ENCODE measurements at places on chromosomes 6 and 20.
A peak's percentile ranks its signal among the peaks of the same experiment; 100 is the strongest.

DNA sequence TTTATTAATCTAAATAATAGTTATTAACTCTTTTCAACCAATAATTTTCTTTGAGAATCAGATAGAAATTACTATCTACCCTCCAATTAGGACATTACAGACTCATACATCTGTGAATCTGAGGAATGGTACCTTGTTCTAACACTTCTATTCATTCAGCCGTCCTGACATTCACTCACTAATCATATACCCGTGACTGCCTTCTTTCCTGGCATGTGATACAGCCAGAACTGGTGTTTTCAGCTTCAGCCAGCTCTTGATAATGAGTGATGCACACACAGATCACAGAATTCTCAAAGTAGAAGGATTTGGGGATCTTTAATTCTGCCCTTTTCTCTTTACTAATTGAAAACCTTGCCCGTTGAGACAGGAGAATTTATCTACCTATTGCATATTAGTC, 499.9 kb downstream of the UTRN start:
- no peak for DNase-seq

GRCh38 chr6:38117281-38117680, 297.8 kb downstream of the ZFAND3 start:
- peak; percentile 24 for DNase-seq

DNA sequence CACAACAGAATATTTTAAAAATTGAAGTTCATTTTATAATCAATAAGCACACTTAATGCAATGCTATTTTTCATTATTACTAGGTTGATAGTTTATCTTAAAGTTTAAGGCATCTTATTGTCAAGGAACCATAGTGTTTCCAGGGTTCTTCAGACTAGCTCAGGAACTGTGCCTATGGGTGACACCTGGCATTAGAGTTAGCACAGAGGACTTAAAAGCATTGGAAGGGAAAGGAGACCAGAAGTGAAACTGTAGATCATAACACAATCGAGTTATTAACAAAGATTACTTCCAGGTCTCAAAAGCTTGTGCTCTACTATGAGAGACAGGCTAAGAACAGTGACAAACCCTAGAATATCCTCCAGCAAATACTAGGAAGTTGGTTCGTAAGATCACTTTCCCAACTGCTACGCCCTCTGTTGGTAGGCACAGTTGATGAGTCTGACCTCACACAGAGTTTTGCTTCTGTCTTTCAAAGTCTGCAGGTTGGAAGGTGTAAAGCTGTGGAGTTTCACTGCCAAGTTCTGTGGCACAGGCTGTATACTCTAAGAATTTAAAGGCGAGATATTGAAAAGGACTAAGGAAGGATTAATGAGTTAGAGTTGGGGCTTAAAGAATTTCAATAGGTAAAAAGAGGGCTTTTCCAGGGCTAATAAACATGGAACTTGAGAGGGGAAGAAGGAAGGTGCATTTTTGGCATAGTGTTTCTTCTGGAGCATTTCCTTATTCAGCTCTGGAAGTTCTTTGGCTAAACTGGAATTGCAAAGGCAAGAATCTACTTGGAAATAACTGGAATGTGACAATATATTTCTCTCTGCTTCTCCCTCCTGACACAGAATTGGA, 531.3 kb upstream of the JAG1 start:
- peak; percentile 70 for DNase-seq

- DNase-seq, result no peak
Measured at GRCh38 chr6:156890627-156891314, 113.6 kb downstream of the ARID1B start.

- DNase-seq, result peak; percentile 36
Measured at GRCh38 chr6:123316733-123317323, 319.9 kb downstream of the TRDN start.

DNA sequence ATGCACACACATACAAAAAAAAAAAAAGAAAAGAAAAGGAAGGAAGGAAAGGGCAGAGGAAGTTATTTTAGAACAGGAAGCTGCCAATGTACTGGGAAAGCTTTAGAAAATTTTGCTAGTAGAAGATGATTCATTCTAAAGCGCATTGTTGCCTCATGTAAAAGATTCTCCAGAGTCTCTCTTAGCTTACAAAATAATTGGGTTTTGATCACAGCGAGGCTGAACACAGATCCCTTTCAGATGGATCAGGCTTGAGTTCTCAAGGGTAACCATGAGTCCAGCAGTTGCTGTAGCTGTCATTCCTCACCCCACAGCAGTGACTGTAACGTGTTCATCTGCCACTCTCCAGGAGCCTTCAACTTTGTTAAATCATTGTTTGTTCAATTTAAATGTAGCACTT, 81.9 kb downstream of the PHACTR2 start:
- no peak for DNase-seq

GRCh38 chr6:13446381-13446780, 41.0 kb downstream of the GFOD1 start:
- DNase-seq, result no peak

GRCh38 chr6:3221578-3221977, 5.9 kb downstream of the TUBB2B start:
- DNase-seq, result no peak

DNA sequence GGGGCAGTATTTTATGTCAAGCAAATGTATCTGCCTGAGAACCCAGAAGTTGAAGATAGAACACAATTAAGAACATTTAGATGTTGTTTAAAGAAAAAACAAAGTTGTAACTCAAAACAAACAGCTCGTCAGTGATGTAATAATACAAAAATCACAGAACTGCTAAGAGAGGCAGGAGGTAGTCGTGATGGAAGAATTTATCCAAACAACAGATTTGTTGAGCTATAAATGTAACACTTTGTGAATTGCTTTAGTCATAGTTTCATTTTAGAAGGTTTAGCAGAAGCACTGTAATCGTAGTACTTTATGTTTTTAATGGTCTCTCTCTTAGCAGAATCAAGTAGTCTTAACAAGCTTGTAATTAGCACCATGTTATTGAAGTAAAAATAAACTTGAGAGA, 73.6 kb downstream of the SCAF8 start:
- peak; percentile 5 for DNase-seq

DNA sequence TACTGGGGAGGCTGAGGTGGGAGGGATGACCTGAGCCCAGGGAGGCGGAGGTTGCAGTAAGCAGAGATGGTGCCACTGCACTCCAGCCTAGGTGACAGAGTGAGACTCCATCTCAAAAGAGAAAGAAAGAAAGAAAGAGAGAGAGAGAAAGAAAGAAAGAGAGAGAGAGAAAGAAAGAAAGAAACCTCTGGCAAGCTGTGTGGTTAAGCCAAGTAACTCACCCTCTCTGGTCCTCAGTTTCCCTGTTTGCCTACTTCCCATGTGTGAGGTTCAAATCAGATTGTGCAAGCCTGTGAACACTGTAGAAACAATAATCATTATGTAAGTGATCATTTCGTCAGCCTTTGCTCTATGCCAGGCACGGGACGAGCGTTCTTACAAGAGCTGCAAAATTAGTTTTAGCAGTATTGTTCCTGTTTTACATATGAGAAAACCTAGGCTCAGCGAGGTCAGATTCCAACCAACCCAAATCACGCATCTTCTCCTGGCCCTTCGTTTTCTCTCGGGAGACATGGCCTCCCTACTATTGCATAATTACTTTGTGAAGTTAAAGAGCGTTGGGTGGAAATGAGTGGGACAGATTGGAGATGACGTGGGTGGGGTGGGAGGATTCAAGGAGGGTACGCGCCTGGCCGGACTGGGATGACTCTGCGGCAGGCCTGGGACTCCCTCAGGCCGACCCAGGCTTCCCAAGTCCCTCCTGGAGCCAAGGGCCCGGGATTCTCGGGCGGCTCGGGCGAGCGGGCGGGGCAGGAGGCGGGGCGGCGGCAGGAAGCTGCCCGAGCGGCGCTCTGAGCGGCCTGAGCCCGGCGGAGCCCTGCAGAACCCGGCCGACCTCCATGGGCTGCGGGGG, at the start of gene SNX21:
Gene SNX21 (plus strand): TSS at position 770 of the 853 bp plus-strand sequence. CDS start 121 bp downstream, outside the sequence.
- DNase-seq, result peak; percentile 92

GRCh38 chr6:148250975-148251685, 91.5 kb upstream of the SASH1 start:
- peak; percentile 70 for DNase-seq

DNA sequence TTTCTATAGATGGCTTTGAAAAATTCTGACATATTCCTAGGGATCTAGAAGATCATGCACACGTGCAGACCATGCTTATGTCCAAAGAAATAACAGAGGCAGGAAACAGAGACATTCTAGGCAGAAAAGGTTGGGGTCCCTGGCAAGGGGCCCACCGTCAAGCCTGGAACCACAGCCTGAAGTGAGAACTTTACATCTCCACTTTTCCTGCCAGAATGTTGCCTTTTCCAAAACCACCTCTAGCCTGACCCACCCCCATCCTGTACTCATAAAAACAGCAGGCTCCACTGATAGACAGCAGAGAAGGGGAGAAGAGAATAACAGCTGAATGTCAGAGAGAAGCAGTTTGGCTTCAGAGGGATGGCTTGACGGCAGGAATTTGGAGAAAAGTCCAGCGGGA, 257.3 kb upstream of the NT5E start:
- DNase-seq, result no peak

DNA sequence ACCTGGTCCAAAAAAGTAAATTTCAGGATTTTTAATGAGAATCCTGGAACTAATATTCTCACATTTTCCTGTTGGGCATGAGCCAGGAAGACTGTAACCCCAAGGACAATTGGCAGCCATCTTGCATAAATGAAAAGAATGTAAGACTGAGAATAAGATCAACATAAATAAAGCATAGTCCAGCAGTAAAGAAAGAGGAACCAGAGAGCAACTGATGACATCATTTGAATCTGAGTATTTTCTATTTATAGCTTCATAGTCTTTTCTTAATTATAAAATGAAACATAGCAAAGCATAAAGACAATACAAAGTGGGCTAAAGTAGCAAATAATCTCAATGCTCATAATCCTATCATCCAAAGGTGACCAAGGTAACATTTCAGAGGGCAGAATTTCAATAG, 26.6 kb upstream of the FBXL4 start:
- DNase-seq, result no peak

DNA sequence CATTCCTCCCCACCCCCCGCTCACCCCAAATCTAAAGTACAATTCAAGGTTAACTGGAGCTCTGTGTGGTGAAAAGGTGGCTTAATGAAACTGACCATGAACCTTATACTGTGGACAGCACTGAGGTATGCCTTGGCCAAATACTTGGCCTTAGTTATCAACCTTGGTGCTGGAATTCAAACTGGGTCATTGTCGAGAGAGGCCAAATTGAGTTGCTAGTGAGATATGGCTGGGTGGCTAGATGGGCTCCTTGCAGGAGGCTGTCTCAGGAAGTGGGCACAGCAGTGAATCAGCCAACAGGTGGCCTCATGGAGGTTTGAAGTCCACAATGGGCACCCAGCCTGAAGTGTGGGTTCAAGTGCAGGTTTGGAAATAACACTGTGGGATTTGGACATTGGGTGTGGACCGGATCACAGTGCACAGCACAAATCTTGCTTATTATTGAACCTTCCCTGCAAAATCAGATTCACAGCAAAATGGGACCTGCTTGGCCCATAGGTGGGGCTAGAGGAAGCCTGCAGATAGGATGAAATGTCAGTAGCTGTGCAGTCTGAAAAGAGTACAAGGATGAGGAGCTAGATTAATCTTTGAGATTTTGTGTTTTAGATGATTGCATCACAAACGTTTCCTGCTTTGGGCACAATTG, 5.6 kb upstream of the BTBD3 start:
- DNase-seq, result no peak

DNA sequence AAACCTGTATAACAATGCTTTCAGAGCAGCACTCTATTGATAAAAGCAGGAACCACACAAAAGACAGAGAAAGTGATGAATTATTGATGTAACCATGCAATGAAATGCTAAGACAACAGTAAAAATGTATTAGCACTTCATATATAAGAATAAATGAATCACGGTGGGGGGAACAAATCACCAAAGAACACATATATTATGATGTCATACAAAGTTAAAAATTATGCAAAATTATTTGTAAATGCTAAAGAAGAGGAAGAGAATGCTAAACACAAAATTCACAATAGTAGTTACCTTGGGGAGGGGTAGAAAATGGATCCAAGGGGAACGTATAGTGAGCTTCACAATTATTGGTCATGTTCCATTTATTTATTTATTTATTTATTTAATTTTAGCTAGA, 133.9 kb downstream of the KIF13A start:
- no peak for DNase-seq

DNA sequence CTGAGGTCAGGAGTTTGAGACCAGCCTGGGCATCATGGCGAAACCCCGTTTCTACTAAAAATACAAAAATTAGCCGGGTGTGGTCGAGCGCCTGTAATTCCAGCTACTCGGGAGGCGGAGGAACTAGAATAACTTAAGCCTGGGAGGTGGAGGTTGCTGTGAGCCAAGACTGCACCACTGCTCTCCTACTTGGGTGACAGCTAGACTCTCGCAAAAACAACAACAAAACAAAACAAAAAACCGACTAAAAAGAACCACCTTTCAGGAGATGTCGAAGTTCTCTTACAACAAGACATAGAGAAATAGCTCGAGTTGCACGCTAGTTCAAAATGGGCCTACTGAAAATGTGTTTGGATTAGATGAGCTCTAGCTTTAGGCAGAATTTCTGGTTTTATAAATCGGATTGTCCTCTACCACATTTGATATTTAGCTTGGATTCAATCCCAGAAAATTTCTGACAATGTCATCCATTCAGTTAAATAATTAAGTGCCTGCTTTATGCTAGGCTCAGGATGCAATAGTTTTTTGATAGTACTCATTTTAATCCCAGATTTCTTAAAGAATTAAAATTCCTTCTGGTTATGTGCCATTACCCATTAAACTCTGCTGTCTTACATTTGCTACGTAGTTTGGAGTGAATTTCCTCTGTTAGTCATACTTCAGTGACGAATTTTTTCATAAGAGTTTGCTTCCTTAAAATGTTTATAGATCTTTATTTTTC, 137.5 kb upstream of the SHLD1 start:
- peak; percentile 37 for DNase-seq

DNA sequence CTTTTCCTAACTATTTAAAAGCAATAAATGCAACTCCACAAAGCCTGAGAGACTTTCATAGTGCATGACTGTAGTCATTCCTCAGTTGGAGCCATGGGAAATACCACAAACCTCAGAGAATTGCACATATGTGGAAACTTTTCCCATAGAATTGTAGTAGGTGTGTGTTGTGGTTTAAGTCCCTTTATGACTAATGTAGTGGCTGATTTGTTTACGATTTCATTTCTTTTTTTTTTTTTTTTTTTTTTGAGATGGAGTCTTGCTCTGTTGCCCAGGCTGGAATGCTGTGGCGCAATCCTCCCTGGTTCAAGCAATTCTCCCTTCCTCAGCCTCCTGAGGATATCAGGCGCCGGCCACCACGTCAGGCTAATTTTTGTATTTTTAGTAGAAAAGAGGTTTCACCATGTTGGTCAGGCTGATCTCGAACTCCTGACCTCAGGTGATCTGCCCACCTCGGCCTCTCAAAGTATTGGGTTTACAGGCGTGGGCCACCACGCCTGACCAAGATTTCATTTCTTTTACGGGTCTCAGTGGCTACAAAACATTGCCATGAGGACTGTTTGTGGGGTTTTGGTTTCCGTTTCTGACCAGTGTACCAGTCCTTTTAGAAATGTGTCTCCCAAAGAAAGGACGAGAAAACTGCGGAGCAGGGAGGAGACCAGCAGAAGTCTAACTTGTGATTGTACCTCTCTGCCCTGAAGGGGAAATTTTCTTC, 212.1 kb upstream of the MARCKS start:
- DNase-seq, result peak; percentile 97

GRCh38 chr20:41599699-41600104, 18.5 kb downstream of the CHD6 start:
- no peak for DNase-seq

GRCh38 chr20:47963022-47963421, 177.7 kb upstream of the SULF2 start:
- no peak for DNase-seq

GRCh38 chr20:48489656-48490055, 338.1 kb downstream of the PREX1 start:
- no peak for DNase-seq
